ENCODE measurements at places on chromosomes 7 and 10. TPM values are rescaled to one million over a fixed set of nuclear protein-coding genes. Genes with fewer than 3 reads are reported as not detected.

Gene RBP3
- total RNA-seq, result not detected

Gene TMEM213
- total RNA-seq, result 0.73 TPM

Gene LIPN
- total RNA-seq, result not detected

Gene DLX5
- not detected for total RNA-seq

Gene EMX2
- not detected for total RNA-seq

Gene ADRA2A
- not detected for total RNA-seq

Gene UNCX
- total RNA-seq, result not detected

Gene ZPBP
- total RNA-seq, result not detected

DNA sequence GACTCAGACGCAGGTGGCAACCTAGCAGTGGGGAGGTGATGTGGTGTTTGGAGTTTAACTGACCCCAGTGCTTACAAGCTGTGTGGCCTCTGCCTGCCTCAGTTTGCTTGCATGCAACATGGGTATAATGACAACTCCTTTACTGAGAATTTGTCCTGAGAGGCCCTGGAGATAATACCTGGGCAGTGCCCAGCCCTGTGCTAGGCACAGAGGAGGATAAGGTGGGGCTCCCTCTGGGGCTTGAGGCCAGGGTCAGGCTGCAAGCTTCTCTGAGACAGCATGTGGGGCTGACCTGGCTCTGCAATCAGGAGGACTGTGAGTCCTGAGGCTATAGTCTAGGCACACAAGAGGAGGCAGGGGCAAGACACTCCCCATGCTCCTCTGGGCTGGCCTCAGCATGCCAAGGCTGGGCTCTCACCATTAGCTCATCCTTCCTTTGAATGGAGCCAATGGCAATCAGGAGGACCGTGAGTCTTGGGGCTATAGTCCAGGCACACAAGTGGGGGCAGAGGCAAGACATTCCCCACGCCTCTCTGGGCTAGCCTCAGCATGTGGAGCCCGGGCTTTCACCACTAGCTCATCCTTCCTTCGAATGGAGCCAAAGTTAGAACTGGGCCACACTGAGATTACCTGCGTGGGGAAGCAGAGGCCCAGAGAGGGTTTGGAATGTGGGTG lies 147.9 kb downstream of the RPS24 start:
- DNase-seq, result no peak
- no peaks in the 10 kb centered on the region for H3K4me1 ChIP-seq
- no peak overlapping the region for H3K4me3 ChIP-seq

- no peaks in the 10 kb centered on the region for H3K4me1 ChIP-seq
- H3K4me3 ChIP-seq, result no peak overlapping the region
- H3K27me3 ChIP-seq, result no peaks in the 10 kb centered on the region
- DNase-seq, result no peak
Observed at GRCh38 chr10:35933940-35934641, 292.0 kb upstream of the FZD8 start.

DNA sequence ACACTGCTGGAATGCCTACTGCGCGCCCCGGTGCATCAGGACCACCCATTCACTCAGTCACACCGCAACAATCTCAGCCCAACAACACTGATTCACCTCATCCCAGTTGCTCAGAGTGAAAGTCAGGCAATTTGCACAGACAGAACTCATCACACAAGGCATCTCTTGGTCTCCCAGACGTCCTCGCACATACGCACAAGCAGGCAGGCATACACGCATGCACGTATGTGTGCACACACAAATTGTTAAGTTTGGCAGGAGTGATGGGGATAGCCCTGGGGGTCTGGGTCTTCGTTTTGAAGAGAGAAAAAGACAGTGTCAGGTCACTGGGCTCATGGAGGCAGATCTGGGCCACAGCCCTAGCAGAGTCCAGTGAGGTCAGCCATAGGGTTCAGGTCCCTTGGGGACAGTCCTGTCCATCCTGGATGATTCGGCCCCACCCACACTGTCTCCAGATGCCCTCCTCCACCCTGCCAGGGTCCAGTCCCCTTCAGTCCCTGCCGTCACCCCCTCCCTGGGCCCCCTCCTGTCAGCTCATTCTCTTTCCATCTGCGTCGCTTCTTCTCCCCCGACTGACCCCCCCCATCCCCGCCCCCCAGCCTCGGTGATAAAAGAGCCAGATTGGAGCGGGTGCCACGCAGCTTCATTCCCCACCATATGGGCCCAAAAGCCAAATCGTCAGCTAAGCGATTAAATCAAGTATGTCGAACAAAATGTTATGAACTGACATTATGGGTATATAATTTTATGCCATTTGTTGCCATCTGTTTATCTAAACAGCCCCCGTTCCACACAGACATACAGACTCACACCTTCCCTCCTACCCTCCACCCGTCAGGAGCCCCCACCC lies 48.5 kb upstream of the SLF2 start:
- H3K27me3 ChIP-seq, result peaks cover 37% of the 10 kb centered on the region
- no peak overlapping the region for H3K4me3 ChIP-seq
- H3K27ac ChIP-seq, result no peak overlapping the region
- no peaks in the 10 kb centered on the region for H3K4me1 ChIP-seq

- no peak overlapping the region for H3K4me3 ChIP-seq
- no peaks in the 10 kb centered on the region for H3K4me1 ChIP-seq
- H3K27me3 ChIP-seq, result no peaks in the 10 kb centered on the region
- peaks cover 6% of the 10 kb centered on the region for H3K36me3 ChIP-seq
- no peak for DNase-seq
Observed at GRCh38 chr10:58350619-58351323, 16.0 kb downstream of the UBE2D1 start.

GRCh38 chr10:125038637-125039036 lies 96.7 kb downstream of the ZRANB1 start:
- no peak overlapping the region for H3K27ac ChIP-seq
- peaks cover 17% of the 10 kb centered on the region for H3K27me3 ChIP-seq
- no peaks in the 10 kb centered on the region for H3K4me1 ChIP-seq
- no peaks in the 10 kb centered on the region for H3K36me3 ChIP-seq
- no peak for DNase-seq

DNA sequence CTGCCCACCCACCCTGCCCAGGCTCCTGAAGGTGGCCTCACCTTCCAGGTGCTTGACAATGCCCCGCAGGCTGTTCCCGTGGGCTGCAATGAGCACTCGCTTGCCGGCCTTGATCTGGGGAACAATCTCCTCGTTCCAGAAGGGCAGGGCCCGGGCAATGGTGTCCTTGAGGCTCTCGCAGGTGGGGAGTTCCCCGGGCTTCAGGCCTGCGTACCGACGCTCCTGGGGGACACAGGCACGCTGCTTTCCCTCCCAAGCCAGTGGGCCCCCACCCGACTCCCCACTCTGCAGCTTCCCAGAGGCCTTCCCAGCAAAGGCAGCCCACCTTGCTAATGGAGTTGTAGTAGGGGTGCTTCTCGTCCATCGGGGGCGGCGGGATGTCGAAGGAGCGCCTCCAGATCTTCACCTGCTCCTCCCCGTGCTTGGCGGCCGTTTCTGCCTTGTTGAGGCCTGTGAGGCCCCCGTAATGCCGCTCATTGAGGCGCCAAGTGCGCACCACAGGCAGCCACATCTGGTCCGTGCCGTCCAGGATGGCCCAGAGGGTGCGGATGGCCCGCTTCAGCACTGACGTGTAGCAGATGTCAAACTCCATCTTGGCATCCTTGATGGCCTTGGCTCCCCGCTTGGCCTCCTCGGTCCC lies 456 bp downstream of the PGAM2 start:
- peaks cover 18% of the 10 kb centered on the region for H3K36me3 ChIP-seq
- DNase-seq, result no peak
- H3K27ac ChIP-seq, result no peak overlapping the region
- no peak overlapping the region for H3K4me3 ChIP-seq
- H3K27me3 ChIP-seq, result no peaks in the 10 kb centered on the region

GRCh38 chr10:79028451-79029010 lies 40.2 kb upstream of the ZMIZ1 start:
- no peak for DNase-seq
- H3K36me3 ChIP-seq, result no peaks in the 10 kb centered on the region
- no peak overlapping the region for H3K27ac ChIP-seq
- H3K4me3 ChIP-seq, result no peak overlapping the region
- H3K4me1 ChIP-seq, result peaks cover 10% of the 10 kb centered on the region

- H3K4me3 ChIP-seq, result no peak overlapping the region
- no peaks in the 10 kb centered on the region for H3K27me3 ChIP-seq
- peaks cover 23% of the 10 kb centered on the region for H3K36me3 ChIP-seq
- peaks cover 22% of the 10 kb centered on the region for H3K4me1 ChIP-seq
- no peak overlapping the region for H3K27ac ChIP-seq
- DNase-seq, result no peak
Observed at GRCh38 chr10:133311570-133311969, 2.9 kb downstream of the ZNF511 start.

- H3K4me3 ChIP-seq, result peak overlapping the region; percentile 24
- H3K27me3 ChIP-seq, result no peaks in the 10 kb centered on the region
- peaks cover 28% of the 10 kb centered on the region for H3K4me1 ChIP-seq
- peaks cover 18% of the 10 kb centered on the region for H3K36me3 ChIP-seq
- no peak for DNase-seq
Observed at GRCh38 chr10:42640610-42641229, 2.4 kb upstream of the ZNF33B start.

GRCh38 chr7:84985073-84985784 lies 201.6 kb downstream of the SEMA3D start:
- H3K36me3 ChIP-seq, result no peaks in the 10 kb centered on the region
- no peaks in the 10 kb centered on the region for H3K4me1 ChIP-seq
- H3K27me3 ChIP-seq, result no peaks in the 10 kb centered on the region
- no peak for DNase-seq
- no peak overlapping the region for H3K27ac ChIP-seq

DNA sequence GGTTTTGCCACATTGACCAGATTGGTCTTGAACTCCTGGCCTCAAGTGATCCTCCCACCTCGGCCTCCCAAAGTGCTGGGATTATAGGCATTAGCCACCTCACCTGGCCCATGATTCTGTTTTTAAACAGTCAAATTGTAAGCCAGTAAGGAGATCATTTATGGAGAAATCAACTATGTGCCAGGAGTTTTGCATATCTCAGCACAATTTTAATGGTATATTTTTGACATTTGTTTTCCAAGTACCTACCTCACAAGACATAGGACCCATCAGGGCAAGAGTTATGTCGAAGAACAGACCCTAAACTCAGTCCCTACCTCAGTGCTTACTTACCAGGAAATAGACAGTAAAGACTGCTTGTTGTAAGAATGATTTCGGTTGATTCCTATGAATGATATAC lies 173.3 kb upstream of the TNS3 start:
- no peak for DNase-seq
- no peaks in the 10 kb centered on the region for H3K4me1 ChIP-seq
- no peaks in the 10 kb centered on the region for H3K27me3 ChIP-seq
- no peaks in the 10 kb centered on the region for H3K36me3 ChIP-seq

DNA sequence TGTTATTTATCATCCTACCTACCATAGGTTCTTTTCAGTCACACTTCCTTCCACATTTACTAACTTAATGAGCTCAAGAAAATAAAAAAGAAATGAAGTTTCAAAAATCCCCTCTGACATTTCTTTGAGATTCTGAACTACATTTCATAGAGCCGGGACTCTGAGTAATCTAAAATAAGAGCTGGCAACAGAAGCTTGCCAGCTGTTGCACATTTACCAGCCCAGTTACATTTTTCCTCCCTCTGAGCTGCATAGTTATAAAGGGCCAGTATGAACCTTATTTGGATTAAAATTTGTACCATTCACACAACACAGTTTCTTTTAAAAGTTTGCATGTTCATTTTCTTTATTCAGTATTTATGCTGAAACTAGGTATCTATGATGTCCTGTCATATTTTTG lies 119.5 kb upstream of the CAV2 start:
- no peaks in the 10 kb centered on the region for H3K4me1 ChIP-seq
- no peak for DNase-seq
- H3K27me3 ChIP-seq, result peaks cover 4% of the 10 kb centered on the region
- no peaks in the 10 kb centered on the region for H3K36me3 ChIP-seq
- no peak overlapping the region for H3K4me3 ChIP-seq

GRCh38 chr7:130324306-130324943 lies 20.2 kb upstream of the CPA5 start:
- H3K27me3 ChIP-seq, result no peaks in the 10 kb centered on the region
- no peaks in the 10 kb centered on the region for H3K4me1 ChIP-seq
- H3K27ac ChIP-seq, result no peak overlapping the region
- DNase-seq, result no peak
- no peak overlapping the region for H3K4me3 ChIP-seq

- peaks cover 63% of the 10 kb centered on the region for H3K4me1 ChIP-seq
- H3K4me3 ChIP-seq, result peak overlapping the region; percentile 90
- peak overlapping the region; percentile 98 for H3K27ac ChIP-seq
- H3K36me3 ChIP-seq, result peaks cover 3% of the 10 kb centered on the region
- no peaks in the 10 kb centered on the region for H3K27me3 ChIP-seq
Observed at GRCh38 chr7:140229101-140229525, 52.3 kb upstream of the KDM7A start.

- no peaks in the 10 kb centered on the region for H3K27me3 ChIP-seq
- H3K27ac ChIP-seq, result no peak overlapping the region
- no peak for DNase-seq
- no peaks in the 10 kb centered on the region for H3K36me3 ChIP-seq
- H3K4me1 ChIP-seq, result peaks cover 12% of the 10 kb centered on the region
Observed at GRCh38 chr10:72802332-72802731, 91.2 kb upstream of the OIT3 start.

DNA sequence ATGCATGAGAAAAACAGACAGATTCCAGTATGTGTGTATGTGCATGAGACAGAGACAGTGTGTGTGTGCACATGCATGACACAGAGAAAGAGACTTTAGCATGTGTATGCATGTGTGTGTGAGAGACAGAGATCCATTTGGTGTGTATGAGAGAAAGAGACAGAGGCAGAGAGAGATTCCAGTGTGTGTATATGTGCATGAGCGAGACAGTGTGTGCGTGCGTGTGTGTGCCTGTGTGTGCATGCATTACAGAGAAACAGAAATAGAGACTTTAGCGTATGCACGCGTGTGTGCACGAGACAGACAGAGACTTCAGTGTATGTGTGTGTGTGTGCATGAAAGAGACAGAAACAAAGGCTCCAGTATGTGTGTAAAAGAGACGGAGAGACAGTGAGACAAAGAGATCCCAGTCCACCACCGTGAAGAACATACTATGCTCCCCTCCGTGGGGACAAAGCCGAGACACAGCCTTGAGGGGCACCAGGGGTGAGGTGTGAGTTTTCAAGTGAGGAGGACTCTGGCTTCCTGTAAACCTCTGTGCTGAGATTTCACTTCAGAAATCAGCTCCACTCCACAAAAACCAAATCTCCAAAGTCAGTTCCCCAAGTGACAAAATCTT lies 188.9 kb downstream of the GRID1 start:
- no peaks in the 10 kb centered on the region for H3K4me1 ChIP-seq
- no peak overlapping the region for H3K27ac ChIP-seq
- no peak for DNase-seq

- H3K4me1 ChIP-seq, result peaks cover 20% of the 10 kb centered on the region
- H3K36me3 ChIP-seq, result no peaks in the 10 kb centered on the region
- no peak overlapping the region for H3K4me3 ChIP-seq
- peaks cover 8% of the 10 kb centered on the region for H3K27me3 ChIP-seq
- DNase-seq, result no peak
Observed at GRCh38 chr7:157436763-157437480, 100.1 kb downstream of the DNAJB6 start.

Measured in activated CD4-positive, alpha-beta memory T cell treated with anti-CD3 and anti-CD28 coated beads, Interleukin-2, amount 10 ng/mL, durations not matched to agents 7 days and 5 days (primary cell).